Fibroblast of skin of right biceps (primary cell): ENCODE measurements at places on chromosomes 3 and 15.

GRCh38 chr3:182621435-182622240, 171.7 kb upstream of the ATP11B start:
- DNase-seq = no peak

- DNase-seq = no peak
Measured at GRCh38 chr15:60551781-60552161, 72.8 kb upstream of the ICE2 start.

DNA sequence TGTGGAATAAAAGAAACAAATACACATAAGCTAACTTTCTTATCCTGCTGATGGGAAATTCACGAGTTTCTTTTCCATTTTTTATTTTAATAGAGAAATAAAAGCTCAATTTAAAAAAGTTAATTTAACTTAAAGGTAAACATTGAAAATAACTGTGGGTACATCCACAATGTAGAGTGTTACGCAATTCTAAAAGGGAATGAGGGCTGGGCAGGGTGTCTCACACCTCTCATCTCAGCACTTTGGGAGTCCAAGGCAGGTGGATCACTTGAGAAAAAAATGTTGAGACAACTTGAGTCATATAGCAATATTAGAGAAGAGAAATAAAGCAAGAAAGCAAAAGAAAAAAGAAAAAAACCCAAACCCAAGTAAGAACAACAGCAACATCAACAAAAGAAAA, 207.0 kb downstream of the DIPK2A start:
- DNase-seq = no peak

- no peak for DNase-seq
Measured at GRCh38 chr3:53103397-53104296, 26.6 kb downstream of the RFT1 start.

DNA sequence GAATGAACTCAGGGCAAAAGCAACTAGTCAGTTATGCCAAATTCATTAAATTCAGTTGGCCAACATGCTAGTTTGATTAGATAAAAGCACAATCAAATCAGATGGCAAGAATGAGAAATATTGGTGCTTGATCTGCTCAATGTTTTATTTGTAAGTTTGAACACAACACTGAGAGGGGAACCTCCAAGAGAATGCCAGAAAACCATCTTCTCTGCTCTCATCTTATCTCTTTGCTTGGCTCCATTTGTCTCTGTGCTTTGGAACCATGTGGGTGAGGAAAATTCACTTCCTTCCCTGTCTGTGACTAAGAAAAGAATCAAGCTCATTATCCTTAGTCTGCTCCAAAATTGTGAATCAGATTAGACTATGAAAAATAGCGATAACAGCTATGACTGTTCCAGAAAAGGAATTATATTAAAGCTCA, 43.6 kb upstream of the DCBLD2 start:
- DNase-seq = peak; percentile 70

DNA sequence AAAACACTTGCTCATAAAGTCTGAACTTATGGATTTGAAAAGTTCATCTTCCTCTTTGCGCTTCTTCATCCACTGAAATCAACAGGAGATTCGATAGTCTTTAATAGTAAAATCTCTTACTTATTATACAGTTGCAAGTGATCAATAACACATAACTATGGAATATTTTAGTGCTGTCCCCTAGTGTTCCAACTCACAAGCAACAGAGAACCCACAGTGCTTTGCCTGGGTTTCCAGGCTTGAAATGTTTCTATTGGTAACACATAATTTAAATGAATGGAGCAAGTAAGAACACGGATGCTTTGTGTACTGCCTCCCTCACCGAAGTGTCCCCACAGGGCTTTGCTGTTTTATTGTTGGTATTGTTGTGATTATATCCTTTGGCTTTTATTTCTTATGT, 93.5 kb downstream of the WDR72 start:
- no peak for DNase-seq

DNA sequence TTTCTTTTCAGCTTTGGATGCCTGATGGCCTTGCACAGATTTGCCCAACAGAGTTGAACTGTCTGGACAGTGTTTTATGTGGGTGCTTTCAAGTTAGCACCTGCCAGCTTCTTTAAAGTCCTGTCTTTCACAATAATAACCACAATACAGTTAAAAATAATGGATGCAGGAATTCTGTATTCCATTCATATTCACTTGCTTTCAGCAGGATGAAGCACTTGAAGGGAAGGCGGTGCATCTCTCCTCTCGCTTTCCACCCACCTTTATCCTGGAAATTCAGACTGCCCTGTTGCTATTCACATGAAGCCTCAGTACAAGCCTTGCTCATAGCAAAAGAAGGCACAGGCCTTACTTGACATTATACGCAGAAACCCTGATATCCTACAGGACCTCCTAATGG, 26.5 kb upstream of the GYG1 start:
- no peak for DNase-seq

GRCh38 chr3:8446845-8447244, 54.8 kb upstream of the LMCD1 start:
- DNase-seq = no peak

DNA sequence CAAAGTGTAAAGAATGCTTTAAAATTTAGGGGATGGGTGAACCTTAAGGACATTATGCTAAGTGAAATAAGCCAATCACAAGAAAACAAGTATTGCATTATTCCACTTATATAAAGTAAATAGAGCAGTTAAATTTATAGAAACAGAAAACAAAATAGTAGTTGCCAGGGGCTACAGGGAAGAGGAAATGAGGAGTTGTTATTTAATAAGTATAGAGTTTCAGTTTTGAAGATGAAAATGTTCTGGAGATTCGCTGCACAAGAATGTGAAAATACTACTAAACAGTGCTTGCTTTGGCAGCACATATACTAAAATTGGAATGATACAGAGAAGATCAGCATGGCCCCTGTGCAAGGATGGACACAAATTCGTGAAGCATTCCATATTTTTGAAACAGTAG, 32.0 kb downstream of the DNAH12 start:
- DNase-seq = peak; percentile 49

DNA sequence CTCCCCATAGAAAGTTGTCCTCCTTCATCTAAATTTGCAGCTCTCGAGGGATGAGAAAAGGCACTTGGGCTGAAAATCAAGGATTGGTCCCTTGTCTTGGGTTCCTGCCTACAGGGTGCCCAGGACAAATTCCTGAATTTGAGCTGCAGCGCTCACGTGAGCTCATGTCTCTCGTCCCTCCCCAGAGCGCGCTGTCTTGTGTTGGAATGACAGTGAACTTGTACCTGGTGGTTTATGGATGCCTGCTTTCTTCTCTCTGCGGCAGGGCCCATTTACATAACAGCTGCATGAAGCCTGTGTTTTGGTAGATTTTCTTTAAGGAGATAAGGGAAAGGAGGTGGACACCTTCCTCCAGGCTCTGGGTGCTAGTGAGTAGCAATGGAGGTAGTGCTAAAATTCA, 4.3 kb downstream of the RYR3 start:
- DNase-seq = no peak

- no peak for DNase-seq
Measured at GRCh38 chr15:70525551-70525950, 237.8 kb downstream of the UACA start.
